Fibroblast of the aortic adventitia (primary cell): ENCODE measurements at places on chromosomes 3 and 15. TPM values are rescaled to one million over a fixed set of nuclear protein-coding genes. Genes with fewer than 3 reads are reported as not detected.

Gene ROBO1
- 25.3 and 34.2 TPM in 2 replicates for total RNA-seq

Gene RETNLB
- not detected in 2 replicates for total RNA-seq

Gene CCR3
- total RNA-seq, result not detected in 2 replicates

Gene FANCD2OS
- total RNA-seq, result not detected in 2 replicates

Gene GOLGA8O
- 0.09 and 0.33 TPM in 2 replicates for total RNA-seq

Gene OIP5
- 0.25 and 9.0 TPM in 2 replicates for total RNA-seq

Gene ARGFX
- total RNA-seq, result not detected in 2 replicates

Gene KBTBD13
- not detected in 2 replicates for total RNA-seq

Gene SPESP1
- 0.98 and 5.6 TPM in 2 replicates for total RNA-seq

Gene CTXN2
- not detected in 2 replicates for total RNA-seq

Gene ACY1
- 26.7 and 28.7 TPM in 2 replicates for total RNA-seq

Gene NEK10
- total RNA-seq, result 13.1 and 27.1 TPM in 2 replicates

Gene DISP2
- total RNA-seq, result 0.08 and 0.36 TPM in 2 replicates

Gene UCN2
- total RNA-seq, result 0.54 TPM in 1 of 2 replicates, not detected in the other

Gene SERPINI2
- not detected in 2 replicates for total RNA-seq

Gene FYCO1
- 28.0 and 57.8 TPM in 2 replicates for total RNA-seq

Gene DOCK3
- 0.36 and 0.41 TPM in 2 replicates for total RNA-seq

Gene ITIH4
- 0.36 TPM in 1 of 2 replicates, not detected in the other for total RNA-seq

Gene MYO5C
- total RNA-seq, result 0.36 TPM in 1 of 2 replicates, not detected in the other

Gene NPAP1
- total RNA-seq, result 0.16 TPM in 1 of 2 replicates, not detected in the other
